Inflammatory macrophage (primary cell): ENCODE measurements at places on chromosomes 5 and 9.

DNA sequence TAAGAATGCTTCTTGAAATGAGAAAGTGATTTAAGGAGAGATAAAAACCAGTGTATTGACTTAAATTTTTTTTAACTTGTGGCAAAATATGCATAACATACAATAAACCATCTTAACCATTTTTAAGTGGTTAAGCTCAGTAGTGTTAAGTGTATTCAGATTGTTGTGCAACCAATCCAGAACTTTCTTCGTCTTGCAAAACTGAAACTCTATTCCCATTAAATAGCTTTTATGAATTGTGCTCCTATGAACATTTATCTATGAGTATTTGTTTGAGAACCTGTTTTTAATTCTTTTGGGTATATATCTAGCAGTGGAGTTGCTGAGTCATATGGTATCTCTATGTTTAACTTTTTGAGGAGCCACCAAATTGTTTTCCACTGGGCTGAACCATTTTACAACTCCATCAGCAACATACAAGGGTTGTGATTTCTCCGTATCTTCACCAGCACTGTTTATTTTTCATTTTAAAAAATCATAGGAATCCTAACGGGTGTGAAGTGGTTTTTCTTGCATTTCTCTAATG lies 76.6 kb upstream of the ACTBL2 start:
- no peak for DNase-seq

GRCh38 chr5:72630081-72630480 lies 122.9 kb upstream of the ZNF366 start:
- no peak for DNase-seq

GRCh38 chr9:130927338-130927737 lies 11.7 kb downstream of the FIBCD1 start:
- no peak for DNase-seq

GRCh38 chr5:119742311-119742710 lies 113.0 kb downstream of the FAM170A start:
- no peak for DNase-seq

DNA sequence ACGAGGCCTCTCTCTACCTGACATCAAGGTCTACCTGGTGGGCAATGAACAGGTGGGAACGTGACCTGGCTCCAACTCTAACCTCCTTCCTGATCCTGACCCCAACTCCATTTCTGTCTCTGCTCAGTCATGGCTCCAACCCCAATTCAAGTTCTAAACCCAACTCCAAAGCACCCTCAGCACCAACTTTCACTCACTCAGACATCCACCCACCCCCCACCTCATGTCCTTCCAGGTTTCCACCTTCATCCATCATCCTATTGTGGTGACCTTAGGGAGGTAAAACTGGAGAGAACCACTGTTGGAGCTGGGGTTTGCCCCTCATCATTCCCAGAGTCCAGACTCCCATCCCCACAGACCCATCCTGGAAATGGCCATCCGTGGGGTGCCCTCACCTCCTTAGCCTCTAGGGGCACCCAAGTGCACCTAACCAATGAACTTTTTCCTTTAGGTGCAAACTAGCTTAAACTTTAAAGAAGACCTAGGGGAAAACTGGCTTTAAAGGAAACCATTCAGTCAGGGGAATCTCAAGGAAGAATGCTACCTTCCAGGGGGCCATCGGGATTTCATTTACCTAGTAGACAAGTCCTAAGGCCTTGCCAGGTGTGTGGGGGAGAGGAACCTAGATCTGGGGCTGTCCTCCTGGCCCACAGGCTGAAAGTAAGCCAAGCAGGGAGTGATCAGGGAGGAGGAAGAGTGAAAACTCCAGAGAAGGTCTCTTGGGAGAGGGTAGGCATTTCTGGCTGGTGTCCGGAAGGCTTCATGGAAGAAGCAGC lies 11.3 kb downstream of the RGS14 start:
- DNase-seq: peak; percentile 35

- DNase-seq: no peak
Measured at GRCh38 chr5:145072889-145073288, 762.3 kb downstream of the PRELID2 start.

DNA sequence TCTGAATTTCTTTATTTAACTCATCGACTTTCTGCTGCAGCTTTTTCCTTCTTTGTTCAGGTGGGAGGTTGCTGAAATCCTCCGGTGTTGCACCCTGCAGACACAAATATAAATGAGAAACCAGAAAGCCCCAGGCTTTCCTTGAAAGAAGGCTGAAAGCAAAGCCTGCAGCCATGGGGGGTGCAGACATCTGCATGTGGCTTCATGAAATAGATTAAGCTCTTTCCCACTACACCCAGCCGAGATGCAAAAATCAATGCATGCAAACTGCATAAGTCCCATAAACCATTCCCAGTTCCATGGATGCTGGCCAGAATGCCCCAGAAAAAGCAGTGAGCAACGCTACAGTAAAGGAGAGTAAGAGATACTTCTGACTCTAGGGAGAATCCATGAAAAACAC lies 73.6 kb downstream of the USP20 start:
- DNase-seq: no peak

- DNase-seq: no peak
Measured at GRCh38 chr5:95920822-95921221, 40.8 kb downstream of the ELL2 start.

DNA sequence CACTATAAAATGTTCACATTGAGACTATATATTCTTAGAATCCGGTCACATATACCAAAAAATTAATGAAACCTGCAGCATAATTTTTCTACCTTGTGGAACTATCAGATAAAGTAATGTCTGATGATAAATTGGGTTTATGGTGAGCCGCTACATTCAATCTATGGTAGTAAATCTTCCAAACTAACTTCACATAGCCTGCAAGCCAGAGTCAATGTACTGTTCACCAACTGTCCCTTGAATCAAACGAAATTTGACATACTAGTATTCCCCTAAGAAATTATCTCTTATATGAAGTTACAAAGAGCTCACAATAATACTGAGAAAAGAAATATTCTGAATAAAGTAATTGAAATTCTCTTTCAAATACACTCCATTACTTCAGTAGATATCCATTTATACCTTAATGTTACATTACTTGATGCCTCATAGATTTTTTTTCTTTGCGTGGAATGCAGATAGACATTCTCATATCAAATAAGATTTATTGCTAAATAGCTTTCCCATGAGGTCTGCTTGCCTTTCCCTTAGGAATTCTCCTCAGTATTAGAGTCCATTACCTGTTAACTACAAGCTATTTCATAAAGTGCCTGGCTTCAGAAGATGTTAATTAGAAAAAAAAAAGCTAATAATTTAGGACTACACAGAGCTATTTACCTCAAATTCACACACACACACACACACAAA lies 169.5 kb downstream of the PTPRD start:
- no peak for DNase-seq

DNA sequence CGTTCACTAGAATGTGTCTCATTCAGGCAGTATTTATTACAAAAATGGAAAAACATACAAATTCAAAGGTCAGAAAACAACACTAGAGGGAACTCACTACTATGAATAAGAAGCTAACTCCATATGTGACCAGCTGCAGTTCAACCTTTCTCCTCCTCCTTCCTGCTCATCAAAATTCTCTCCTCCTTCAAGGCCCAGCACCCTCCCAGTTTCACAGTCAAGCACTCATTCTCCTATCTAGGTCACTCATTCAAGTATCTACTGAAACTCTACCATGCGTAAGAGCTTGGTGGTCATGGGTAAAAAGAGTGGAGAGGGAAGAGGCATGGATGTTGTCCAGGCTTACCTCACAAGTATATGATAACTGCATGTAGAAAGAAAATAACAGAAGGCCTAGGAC lies 27.7 kb downstream of the ECPAS start:
- no peak for DNase-seq

DNA sequence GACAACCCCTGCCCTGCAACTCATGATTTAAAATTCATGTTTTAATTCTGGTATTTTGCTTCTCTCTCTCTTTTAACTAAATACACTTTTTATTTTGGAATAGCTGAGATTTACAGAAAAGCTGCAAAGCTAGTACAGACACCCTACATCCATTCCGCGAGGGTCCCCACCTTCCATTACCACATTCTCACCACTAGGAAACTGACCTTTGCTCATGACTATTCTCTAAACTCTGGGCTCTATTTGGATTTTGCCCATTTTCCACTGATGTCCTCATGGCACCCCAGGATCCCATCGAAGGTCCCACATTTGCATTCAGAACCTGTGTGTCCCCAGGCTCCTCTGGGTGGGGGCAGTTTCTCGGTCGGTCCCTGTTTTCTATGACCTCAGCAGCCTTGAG lies 11.5 kb downstream of the ERGIC1 start:
- no peak for DNase-seq

DNA sequence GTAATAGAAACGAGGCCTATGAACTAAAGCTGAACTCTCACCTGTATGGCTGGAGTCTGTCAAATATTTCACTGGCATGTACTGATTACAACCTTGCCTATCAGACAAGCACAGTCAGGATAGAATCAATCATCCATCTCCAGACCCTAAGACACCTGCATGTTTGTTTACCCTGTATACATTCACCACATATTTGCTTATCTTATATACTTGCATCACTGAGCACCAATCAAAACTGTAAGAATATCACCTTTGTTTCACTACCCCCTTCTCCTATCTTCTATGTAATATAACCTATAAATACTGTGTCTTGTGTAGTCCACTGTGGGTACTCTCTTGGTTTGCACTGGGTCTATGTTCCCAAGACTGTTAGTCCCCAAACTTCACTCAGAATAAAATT lies 1085.7 kb downstream of the TAF11L14 start:
- no peak for DNase-seq

DNA sequence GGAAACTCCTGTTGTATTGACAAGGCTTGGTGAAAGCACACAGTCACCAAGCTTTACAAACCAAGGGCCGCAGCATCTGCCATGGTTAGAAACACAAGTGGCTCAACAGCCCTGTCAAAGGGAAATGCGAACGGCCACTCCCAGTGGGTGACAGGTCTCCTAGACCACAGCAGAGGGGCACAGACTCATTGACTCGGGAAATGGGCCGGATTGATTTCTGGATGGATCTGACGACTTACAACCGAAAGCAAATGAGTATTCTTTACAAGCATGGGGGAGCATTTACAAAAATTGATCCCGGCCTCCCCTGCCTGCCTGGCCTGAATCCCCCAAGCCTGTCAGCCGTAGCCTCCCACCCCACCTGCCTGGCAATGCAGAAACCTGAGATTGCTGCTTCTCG lies 48.2 kb downstream of the ADAMTS2 start:
- DNase-seq: no peak

DNA sequence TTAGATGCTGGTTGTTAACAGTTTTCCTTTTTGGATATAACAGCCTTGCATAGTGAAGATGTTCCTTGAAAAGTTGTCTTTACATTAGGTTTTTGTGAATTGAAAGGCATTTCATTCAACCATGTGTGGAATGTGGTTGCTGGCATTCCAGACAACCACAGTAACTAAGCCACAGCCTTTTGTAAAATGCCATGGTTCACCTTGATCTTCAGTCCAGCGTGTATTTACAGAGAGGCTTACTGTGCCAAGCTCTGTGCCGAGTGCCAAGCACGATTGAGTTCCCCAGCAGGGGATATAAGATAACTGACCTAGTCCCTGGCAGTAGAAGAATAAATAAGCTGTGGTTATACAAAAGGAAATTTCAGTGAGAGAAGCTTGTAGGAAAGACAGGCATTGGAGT lies 4.9 kb downstream of the EXOSC2 start:
- DNase-seq: no peak

DNA sequence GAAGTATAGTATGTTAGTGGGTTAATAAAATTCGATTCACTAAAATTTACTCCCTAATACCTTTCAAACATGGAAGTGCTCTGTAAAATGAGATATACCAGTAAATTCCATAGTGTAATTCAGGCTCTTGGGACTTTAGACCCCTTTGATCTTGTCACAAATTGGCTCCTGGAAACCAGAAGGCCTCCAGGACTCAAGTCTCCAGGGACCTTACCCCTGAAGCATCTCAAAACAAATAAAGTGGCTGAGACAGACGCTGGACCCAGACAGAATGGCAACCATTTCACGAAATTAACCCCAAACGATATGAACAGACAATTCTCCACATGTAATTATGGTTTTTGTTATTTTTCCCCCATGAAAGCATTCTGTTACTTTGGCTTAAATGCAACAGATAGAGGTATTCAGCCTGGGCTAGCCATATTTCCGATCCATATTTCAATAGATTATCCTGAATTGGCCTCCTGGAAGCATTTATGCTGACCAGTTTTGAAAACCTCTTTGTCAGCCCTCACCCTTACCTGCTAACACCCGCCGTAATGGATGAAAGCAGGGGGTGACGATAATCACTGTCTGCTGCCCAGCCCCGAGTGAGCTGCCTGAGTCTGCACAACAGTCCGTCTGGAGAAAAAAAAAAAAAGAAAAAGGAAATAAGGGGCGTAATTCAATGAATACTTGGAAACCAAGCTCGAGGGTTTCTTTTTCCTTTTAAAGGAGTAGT lies 34.1 kb upstream of the EFNA5 start:
- no peak for DNase-seq

DNA sequence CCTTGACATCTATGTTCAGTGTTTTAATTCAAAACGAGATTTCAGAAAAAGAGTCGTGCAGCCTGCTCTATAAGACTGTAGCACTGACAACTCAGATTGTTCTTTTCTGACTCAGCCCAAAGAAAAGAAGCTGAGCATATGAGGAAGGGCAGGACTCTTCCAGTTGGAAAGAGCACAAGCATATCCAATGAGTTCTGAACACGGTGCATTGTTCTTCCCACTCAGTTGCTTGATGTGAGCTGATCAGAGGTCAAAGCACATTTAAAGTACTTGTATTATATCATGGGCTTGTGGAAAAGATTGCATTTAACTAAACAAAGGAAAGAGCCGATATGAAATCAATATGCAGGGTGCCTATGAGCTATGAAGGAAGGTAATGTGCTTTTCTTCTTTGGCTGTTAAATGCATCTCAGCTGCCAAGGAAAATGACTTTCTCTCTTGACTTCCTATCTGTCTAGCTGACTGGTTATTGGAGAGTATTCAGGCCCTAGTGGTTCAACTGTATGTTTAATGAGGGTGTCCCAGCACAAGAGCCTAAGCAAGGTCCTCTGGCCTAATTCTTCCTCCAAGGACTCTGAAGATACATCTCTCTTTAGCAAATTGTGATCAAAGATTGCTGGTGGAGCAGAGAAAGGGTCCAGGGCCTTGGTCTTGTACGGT lies 226.6 kb upstream of the PPP1R2B start:
- DNase-seq: no peak

DNA sequence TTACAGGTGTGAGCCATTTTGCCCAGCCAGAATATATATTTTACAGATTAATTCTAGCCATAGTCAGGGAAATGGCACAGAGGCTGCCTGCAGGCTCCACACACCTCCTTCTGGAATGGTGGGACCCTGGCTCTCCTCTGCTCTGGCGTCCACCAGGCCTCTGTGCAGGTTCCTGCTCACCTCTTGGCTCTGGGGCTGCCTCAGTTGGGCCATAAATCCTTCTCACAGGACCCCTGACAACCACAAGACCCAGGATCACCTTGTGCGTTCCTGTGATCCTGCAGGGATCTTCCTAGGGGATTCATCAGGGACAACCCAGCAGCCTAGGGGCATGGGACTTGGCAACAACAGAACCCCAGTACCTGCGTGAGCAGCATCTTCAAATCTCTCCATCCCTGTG lies 93.0 kb upstream of the FSTL4 start:
- no peak for DNase-seq
